NCI-H2171 (cell line): ENCODE measurements at places on chromosomes 4 and X.

- DNase-seq: no peak
These were observed 102.4 kb downstream of the GPR143 start for GRCh38 chrX:9663216-9663615.

DNA sequence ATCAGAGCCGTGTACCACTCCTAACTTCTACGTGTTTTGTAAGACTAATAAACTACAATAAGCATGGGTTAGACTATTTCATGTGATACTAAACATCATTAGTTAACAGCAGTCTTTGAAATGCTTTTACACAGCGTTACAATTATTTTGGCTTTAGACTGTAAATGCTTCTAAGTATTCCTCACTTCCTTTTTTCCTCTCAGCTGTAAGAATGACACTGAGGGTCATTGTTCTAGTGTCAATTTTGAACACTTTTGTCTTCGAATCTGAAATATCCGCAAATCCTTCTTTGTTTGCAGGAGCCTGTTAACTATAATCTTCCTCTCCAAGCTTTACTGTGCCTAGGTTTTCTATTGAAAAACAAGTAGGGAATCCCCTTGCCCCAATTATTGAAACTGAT lies 1.5 kb downstream of the ABCE1 start:
- no peak for DNase-seq

DNA sequence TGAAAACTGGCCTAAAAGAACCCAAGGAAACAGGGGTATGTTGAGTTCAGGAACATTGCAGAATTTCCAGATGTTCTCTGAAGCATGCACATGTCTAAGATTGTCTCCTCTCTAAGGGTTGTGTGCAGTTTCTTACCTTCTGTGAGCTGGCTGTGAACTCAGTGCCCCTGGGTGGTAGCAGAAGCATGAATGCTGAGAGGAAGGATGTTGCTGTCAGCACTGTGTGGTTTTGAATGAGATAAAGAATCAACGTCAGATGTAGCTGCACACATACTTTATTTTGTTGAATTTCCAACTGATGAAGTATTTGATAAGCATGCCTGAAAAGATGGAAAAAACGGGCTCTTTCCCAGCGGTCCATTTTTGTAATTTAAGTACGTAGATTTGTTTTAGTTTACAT lies 23.8 kb upstream of the CD38 start:
- no peak for DNase-seq

- DNase-seq: no peak
These were observed 60.4 kb downstream of the PPEF2 start for GRCh38 chr4:75841641-75842520.

DNA sequence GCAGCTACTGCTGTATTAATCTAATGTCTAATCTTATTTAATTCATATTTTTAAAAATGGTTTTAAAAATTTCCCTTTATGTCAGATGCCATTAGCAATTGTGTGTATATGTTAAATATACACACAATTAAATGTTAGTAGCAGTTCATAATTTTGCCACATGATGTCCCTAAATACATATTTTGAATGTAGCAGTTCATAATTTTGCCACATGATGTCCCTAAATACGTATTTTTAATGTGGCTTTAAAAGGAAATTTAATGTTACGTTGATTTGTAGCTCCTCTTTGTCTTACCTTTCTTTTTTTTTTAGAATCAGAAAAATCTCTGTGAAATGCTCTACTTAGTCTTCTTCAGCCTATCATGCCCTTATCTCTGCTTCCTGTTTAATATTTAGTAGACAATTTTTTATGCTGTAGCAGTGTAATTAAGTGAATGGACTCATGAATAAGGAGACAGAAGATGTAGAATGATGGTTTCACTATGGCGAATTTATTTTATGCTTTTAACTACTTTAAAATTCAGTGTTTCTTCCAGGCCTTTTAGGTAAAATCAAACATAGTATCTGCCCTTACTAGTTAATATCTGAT lies 26.1 kb downstream of the RBM46 start:
- DNase-seq: peak; percentile 13

DNA sequence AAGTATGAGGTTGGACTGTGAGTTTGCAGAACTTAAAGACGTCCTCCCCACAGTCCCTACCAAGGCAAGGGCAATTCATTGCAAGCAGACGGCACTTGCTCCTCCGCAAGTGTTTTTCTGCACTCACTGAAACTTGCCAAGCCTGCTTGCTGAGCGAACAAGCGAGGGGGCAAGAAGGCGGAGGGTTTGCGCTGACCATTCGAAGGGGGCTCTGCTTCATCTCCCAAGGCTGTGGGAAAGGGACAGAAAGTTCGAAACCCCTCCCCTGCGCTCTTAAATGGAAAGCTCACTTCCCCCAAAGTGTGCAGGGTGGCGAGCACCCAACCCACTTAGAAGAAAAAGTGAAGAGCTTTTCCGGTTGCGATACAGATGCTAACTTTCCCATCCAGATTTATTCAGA lies 1.4 kb downstream of the MID1 start:
- DNase-seq: no peak

DNA sequence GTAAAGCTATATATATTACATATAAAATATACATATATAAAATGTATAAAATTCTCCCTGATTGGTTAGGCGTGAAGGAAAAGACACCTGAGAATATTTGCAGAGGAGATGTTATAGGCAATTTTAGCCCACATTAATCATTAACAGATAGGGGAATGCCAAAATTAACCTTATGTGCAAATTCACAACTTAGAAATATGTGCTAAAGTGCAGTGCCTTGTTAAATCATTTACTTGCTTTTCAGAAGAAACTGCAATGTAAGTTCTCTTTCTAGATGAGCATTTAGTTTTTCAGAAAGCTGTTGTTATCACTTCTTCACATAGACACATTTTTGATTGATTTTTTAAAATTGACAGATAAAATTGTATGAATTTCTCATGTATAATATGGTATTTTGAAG lies 5.6 kb downstream of the TASL start:
- DNase-seq: no peak

DNA sequence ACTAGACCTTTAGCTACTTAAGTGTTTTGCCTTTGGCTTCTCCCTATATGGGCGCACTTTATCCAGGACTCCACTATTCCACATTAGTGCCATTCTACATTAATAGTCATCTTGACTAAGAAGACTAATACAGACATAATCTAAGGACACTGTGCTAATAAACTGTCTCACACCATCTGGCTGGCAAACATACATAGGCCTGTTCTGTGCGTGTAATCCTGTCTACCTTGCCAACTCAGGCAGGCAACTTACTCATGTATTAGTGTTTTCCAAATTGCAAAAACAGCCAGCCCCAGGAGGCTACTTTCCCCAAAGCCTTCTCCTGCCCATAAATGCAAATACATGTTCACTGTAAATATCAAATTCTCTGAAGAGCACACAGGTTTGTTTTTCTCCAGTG lies 587.3 kb downstream of the TMA16 start:
- DNase-seq: no peak

DNA sequence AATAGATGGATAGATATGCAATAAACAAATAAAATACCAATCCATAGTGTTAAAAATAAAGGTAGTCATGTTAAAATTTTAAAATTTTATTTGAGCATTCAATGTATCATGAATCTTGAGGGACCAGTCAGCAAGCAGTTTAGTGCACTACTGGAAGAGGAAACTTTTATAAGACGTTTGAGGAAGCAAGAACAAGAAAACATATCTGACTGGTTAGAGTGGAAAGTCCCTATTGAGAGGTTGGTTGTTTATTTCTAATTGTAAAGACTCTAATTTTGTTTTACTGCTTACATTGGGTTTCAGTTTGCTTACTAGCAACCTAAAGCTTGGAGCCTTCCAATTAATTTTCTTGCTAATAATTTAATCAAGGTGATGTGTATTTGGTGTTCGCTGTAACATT lies 786.2 kb downstream of the RAB28 start:
- DNase-seq: no peak

- no peak for DNase-seq
These were observed 81.1 kb downstream of the CT47B1 start for GRCh38 chrX:120794525-120794975.

DNA sequence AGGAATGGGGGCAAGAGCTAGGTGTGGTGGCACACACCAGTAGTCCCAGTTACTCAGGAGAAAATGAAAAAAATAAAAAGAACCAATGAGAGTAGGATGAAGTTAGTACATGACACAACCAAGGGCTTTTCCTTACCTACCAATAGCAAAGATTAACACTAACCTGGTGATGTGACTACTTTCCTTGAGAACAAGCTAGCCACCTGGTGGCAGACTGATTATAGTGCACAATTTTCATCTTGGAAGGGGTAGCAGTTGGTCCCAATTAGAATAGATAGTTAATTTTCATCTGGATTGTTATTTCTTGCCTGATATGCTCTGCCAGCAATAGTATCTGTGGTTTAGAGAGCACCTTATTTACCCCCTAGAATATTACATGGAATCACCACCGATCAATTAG lies 1216.8 kb upstream of the PABPC4L start:
- DNase-seq: no peak

GRCh38 chr4:42547805-42548204 lies 109.1 kb downstream of the ATP8A1 start:
- no peak for DNase-seq

DNA sequence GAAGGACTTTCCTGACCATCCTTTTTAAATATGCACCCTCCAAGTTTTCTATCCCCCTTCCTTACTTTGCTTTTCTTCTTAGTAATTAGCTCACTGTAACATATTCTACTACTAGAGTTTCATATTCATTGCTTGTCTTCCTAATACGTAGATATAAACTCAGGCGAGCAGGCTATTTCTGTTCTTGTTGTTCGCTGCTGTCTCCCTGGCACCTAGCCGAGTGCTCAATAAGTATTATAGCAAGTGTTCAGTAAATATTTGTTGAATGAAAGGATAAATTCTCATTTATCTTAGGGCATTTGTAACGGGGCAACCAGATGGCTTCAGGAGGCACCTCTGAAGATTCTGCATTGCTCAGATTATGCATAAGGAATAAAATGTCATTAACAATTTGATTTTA lies 6.8 kb upstream of the RHOH start:
- no peak for DNase-seq

DNA sequence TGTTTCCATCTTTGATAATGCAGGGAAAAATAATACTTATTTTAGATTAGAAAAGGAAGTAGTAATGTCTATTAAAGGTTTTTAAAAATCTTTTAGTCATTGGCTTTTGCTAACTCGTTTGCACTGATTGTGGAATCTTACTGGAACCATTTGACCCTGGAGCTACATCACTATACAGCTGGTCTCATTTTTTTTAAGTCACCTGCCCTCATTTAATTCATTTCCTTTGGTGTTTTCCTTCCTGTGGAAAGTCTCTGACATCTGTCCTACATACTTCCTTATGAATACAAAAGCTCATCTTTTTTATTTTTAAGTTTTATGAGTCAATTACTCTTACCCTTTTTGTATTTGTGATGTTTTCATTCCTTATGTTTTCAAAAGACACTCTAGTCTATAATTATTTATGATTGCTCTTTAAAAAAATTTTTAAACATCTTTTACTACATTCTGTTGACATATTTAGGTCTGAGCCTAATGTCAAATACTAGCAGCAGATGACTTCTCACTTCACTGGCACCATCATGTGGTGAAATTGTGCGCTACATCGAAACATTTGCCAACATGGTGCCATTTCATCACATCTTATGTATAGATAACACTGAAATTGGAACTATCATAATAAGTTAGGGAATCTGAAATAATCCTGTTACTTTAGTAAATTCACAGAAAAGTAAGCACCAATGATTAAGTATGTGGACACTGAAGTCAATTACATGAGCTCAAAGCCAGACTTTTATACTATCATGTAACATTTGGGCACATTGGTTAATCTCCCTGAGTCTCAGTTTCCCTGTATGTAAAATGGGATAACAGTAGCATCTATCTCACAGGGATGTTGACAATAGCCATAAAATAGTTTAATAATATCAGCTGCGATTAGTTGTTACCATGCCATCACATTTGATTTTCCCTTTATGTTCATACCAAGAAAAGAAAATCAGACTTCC lies 9.4 kb upstream of the MMAA start:
- peak; percentile 2 for DNase-seq

DNA sequence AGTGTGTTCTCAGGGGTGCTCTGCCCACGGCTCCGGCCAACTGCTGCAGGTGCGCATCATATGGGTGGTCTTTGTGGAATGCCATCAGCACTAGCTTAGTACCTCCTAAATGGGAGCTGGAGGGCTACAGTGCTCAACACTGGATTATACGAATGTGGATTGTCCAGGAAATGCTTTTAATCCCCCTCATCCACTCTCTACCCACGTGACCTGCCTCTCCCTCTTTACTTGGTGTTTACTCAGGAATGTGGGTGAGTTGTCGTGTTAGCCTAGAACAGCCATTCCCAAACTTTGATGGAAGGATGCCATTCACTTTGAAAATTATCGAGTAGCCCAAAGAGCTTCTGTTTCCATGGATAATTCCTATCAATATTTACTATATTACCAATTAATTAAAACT lies 150.8 kb downstream of the PTTG2 start:
- DNase-seq: no peak

DNA sequence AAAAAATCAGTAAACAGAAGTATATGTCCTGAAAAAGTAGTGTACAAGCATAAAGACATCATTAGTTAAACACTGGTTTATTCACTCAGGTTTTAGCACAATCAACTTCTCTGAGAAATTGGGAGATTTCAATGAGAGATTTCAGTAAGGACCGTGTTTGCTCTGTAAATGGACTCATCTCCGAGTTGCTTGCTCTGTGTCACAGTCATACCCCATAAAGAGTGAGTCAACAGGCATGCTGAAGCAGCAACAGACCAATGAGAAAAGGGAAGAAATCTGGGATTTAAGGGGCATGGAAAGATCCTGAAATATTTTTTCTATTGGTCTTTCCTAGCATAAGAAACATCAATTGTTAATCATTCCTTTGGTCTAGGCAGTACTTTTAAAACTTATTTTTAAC lies 4.7 kb downstream of the GLUD2 start:
- no peak for DNase-seq

GRCh38 chrX:150036641-150037040 lies 98.3 kb upstream of the EOLA2 start:
- no peak for DNase-seq

GRCh38 chr4:34280131-34280530 lies 1964.2 kb downstream of the ARAP2 start:
- no peak for DNase-seq

DNA sequence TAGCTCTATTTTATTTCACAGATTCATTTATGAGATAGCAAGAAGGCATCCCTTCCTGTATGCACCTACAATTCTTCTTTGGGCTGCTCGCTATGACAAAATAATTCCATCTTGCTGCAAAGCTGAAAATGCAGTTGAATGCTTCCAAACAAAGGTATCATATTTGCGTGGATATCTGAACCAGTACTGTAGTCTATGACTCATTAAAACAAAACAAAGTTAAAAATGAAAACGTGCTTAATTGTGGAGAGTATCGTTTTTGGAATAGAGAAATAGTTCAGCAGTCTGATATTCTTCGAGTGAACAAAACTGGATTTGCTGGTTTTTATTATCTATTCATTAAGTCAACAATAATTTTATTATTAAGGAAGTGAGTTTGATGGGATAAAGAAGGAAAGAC lies 6.3 kb downstream of the AFP start:
- DNase-seq: no peak

DNA sequence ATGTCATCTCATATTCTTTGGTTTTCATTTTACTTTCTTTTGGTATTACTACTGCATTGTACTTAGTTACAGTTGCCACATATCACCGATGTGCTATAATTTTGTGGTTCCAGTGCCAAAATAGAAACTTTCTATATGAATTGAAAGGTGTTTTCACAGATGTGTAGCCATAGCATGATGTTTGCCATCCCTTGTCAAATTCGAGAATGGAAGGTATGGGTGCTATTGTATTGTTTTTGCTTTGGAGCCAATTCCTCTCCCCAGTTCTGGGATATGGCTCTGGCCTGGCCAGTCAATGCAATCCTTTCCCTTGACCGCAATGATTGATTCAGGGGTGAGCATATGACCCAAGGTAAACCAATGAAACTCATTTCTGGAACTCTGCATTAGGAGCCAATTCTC lies 86.2 kb upstream of the RPS6KA3 start:
- DNase-seq: no peak

- no peak for DNase-seq
These were observed 53.7 kb downstream of the THAP9 start for GRCh38 chr4:82954212-82954611.
